ENCODE measurements at places on chromosomes 2 and 18.

DNA sequence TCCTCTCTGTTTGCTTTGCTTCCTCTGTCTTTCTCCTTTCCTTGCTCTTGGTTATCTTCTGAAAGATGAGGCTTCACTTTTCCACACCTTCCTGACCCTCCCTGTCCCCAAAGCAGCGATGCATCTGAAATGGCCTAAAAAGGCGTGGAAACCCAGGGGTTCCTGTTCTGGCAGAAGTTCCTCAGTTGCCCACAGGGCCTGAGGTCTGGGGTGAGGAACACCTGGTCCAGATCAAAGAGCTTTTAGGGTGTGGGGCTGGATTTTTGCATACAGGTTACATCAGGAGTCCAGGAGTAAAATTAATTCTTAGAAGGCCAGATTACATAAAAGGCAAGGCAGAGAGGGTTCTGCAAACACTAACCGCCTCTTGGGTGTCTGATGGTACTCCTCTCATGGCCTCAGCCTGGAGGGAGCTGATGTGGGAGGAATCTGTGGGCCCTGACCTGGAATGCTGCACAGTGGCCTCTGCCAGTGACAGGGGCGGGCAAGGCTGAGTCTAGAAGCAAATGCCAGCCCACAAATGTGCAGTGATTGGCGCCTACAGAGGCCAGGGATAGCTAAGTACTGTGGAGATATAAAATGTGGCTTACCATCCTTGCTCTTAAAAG lies 41.8 kb downstream of the INPP4A start:
- no peak for DNase-seq

DNA sequence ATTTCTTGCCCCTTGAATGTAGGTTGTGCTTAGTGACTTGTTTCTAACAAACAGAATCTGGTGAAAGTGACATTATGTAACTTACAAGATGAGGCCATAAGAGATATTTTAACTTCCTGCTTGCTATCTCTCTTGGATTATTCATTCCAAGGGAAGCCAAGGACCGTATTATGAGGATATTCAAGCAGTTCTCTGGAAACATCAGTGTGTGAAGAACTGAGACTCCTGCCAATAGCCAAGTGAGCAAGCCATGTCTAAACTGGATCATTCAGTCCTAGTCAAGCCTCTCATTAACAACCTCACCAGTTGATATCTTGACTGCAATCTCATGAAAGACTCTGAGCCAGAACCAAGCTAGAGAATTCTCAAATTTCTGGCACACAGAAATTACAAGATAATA lies 765.1 kb upstream of the SLC8A1 start:
- DNase-seq = no peak

DNA sequence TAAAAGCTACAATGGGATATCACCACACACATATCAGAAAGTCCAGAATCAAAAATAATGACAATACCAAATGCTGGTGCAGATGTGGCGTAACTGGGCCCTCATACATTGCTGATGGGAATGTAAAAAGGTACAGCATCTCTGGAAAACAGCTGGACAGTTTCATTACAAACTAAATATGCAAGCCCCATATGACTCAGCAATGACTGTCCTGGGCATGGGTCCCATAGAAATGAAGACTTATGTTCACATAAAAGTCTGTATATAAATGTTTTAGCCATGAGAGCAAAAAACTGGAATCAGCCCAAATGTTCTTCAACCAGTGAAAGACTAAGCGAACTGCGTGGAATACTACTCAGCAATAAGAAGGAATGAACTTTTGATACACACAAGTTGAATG lies 56.7 kb downstream of the ALPK2 start:
- no peak for DNase-seq

DNA sequence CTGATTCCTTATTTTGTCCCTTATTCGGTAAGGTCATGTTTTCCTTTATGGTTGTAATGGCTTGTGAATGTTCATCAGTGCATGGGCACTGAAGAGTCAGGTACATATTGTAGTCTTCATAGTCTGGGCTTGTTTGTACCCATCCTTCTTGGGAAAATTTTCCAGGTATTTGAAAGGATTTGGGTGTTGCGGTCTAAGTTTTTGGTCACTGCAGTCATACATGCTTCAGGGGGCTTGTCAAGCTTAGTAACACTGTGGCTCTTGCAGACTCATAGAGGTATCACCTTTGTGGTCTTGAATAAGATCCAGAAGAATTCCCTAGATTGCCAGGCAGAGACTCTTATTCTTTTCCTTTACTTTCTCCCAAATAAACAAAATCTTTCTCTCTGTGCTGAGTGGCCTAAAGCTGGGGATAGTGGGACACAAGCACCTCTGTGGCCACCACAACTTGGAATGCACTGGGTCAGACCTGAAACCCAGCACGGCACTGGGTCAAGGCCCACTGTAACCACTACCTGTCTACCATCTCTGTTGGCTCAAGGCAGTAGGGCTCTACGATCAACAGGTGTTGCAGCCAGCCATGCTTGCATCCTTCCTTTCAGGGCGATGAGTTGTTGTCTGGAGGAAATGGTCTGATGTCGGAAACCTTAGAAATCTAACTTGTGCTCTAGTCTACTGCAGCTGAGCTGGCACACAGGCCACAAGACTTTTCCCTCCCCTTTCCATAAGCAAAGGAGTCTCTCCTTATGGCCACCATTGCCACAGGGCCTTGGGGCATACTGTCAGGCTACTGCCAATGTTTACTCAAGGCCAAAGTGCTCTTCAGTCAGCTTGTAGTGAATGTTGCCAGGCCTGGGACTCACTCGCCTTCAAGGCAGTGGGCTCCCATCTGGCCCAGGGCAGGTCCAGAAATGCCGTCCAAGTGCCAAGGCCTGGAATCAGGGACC lies 21.5 kb downstream of the IL1RN start:
- no peak for DNase-seq

DNA sequence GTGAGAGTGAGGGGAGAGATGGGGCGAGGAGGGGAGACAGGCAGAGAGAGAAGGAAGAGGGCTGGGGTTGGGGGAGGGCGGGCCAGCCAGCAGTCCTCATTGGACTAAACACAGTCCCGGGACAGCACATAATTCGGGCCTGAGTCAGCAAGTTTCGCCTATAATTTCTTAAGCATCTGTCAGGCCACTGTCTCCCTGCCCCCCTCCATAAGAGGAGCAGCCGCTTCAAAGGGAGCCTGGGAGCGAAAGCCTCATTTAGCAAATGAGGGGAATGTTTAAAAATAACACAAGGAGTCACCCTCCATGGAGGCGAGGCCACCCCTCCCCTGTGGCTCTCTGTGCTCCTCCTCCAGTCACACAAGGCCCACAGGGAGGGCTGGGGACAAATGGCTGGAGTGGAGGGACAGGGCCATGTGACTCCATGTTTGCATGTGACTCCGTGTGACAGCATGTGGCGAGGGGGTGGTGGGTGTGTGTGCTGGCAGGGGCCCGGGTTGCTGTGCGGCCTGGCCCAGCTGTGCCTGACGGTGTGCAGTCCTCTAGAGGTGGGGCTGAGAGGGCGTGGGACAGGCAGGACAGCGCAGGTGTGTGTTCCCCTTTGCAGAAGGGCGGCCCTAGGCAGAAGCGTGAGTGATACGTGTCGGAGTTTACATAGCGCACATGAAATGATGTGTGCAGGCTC lies 162.4 kb downstream of the CELF4 start:
- DNase-seq = peak; percentile 70

DNA sequence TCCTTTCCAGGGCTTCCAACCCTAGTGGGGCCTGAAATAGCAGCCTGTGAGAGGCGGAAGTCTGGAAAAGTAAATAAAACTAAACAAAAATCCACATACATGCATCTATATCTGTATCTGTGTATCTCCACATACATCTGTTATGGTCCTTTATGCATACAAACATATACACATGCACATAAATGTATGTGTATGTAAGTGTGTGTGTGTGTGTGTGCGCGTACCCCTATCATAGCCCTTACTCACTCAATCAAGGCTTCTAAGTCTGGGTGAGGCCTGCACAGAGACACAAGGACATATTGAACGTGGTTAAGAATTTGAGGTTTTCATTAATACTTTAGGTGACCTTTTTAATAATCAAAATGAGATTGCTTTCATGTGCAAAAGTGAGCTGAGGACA lies 98.9 kb upstream of the CYRIA start:
- DNase-seq = no peak

DNA sequence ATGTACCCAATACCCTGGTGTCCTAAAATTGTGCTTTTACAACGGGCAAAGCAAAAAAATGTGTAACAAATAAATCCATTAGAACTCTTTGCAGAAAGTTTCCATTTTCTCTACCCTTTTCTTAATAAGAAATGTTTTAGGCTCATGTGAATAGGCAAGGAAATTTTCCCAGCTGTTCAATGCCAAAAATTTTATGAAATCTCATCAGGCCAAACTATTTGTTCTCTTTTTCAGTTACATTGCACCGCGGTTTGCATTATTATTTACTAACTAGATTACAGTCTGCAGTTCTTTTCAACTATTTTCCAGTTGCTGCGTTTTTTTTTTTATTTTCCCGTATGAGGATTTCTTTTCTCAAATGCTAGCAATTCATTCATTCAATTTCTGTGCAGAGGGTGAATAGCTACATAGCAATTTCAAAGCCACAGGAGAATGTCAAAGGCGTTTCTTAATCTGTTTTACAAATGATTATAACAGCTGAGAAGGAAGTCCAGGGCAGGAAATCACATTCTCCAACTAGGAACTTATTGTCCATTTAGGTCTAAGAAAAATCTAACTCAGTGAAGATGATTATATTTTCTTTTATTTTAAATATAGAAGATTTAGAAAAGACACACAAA lies 367.5 kb upstream of the MMADHC start:
- DNase-seq = no peak
